Left lung (tissue), 14 donors: ENCODE measurements at places on chromosomes 13 and 19. TPM values are rescaled to one million over a fixed set of nuclear protein-coding genes. Genes with fewer than 3 reads are reported as not detected.

DNA sequence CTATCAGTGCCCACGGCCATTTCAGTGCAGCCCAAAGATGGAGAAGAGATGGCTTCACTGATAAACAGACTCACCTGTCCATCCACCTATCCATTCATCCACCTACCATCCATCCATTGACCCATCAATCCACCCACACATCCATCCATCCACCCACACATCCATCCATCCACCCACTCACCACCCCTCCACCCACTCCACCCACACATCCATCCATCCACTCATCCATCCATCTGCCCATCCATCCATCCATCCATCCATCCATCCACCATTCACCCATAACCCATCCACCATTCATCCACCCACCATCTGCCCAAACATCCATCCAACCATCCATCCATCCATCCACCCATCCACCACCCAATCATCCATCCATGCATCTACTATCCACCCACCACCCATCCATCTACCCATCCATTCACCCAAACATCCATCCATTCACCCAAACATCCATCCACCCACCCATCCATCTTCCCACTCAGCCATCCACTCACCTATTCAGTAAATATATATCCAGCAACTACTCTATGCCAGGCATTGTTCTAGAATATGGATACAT lies 31.6 kb upstream of the ZNRF4 start:
- DNase-seq: no peak

Gene KLF1
- 0.60 TPM for polyA plus RNA-seq

DNA sequence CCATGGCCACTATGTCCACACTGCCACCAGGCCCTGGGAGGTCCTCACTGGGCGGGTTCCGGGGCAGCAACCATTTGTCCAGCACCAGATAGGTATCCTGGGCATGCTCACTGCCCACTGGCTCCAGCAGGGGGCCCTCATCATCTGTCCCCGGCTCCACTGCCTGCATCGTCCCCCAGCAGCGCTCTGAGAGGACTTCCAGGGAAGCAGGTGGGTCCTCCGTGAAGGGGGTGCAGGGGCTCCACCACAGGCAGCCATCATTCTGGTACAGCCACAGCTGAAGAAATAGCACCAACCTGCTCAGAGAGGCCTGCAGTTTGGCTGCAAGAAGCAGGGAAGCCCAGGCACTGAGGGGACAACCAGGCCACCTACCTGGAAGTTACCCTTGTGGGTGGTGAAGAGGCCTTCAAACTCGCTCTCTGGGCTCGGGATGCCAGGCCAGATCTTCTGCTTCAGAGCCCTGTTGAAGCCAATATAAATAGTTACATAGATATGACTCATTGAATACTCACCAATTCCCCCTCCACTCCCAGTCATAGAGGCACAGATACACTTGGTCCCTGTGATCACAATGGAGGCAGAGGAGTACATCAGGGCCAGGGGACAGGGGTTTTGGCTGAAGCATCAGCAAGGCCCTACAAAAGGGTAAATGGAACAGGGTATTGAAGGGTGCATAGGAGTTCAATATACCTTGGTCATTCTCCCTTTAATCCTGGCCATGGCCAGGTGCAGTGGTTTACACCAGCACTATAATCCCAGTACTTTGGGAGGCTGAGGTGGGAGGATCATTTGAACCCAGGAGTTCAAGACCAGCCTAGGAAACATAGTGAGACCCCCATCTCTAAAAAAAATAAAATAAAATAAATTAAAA lies 4.1 kb downstream of the SWSAP1 start:
- DNase-seq: no peak

Gene SHC2
- polyA plus RNA-seq: 17.6 TPM

- no peak for DNase-seq
Measured at GRCh38 chr19:16554776-16555175, 12.5 kb upstream of the CHERP start.

GRCh38 chr19:40598121-40598917 lies 2.9 kb upstream of the LTBP4 start:
- peak; percentile 85 for DNase-seq

GRCh38 chr13:38954844-38955243 lies 35.8 kb downstream of the STOML3 start:
- DNase-seq: no peak

DNA sequence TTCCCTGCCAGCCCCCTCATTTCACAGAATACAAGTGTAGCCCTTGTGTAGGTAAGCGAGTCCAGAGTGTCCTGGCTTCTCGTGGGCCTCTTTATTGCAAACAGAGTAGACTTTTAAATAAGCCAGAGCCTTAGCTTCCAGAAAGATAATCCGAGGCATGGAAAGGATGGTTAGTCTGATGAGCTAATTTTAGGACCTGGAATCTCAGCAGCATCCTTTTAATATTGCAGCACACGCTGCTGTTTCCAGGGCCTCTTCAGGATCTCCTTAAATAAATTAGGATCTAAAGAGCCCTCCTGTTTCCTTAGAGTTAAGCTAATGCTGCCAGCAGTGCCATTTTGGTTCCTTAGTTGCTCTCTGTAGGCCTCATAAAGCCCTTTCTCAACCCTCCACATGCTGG lies 99.2 kb downstream of the RFC3 start:
- no peak for DNase-seq

DNA sequence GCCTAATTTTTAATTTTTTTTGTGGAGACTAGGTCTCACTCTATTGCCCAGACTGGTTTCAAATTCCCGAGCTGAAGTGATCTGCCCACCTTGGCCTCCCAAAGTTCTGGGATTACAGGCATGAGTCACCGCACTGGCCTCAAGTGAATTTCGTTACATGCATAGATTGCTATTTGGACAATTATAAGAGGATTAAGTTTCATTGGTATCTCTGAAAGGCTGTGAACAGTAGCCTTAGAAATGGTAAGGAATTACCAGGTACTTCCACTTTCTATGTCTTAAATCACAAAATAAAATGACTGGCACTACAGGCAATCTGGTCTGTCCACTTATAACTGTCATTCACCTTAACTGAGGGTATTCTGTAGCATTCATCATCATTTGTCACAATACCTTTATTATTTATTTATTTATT lies 2.9 kb upstream of the CCDC9 start:
- DNase-seq: no peak

Gene APOC1
- polyA plus RNA-seq: 14.0 TPM

Gene SHANK1
- polyA plus RNA-seq: 4.3 TPM

DNA sequence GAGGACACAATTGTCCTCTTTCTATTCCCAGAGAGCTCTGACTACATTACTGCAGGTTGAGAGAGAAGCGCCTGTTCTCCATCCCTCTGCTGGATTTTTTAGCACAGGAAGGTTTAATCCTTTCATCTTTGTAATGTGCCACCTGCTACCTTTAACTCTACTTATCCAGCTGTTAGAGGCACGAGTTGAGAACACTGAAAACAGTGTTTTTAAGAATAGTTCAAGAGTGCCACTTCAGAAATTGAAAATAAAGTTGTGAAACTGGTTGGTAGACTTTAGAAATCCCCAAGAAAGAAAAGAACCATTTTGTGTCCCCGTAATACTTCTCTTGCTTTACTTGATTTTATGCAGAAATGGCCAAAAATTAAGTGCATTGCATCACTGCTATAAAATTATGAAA lies 20.6 kb downstream of the FREM2 start:
- no peak for DNase-seq

- no peak for DNase-seq
Measured at GRCh38 chr13:43676320-43676719, 110.5 kb downstream of the ENOX1 start.

DNA sequence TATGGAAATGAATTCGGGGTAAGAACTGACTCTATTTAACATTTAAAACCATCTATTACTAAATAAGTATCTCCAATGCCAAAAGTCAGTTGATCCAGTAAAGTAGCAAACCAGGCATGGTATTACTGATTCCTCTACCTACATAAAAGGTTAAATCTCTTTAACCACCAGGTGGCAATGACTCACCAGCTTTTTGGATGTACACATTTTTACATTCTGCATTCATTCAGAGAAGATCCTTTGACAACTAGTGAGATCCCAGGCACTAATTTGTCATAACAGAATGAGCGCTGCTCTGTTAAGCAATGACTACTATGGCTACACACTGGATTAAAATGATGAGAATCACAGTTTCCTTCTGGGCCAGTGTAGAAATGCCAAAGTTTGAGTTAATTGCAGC lies 329.8 kb upstream of the GPC6 start:
- no peak for DNase-seq

DNA sequence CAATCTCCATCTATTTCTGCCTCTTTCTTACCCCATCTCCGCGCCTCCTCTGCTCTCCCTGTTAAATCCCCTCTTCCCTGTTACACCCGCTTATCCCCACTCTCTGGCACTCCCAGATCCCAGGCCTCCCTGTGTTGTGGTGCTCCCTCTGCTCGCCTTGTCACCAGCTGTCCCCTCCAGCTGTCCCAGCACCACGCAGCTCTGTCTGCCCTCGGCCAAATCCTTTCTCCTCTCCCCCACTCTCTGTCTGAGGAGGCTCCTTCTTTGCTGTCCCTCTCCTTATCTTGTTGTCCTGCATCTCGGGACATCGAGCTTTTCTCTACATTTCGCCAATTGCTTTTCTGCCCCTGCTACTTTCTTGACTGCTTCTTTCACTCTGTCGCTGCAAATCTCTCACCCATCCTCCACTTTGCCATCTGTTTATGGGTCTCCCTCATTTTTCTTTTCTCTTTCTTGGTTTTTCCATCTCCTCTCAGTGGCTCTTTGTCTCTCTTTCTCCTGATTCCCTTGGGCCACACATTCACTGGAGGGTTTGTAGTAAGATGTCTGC lies 941 bp downstream of the ZNF160 start:
- no peak for DNase-seq

Gene PCDH17
- 17.3 TPM for polyA plus RNA-seq

- DNase-seq: no peak
Measured at GRCh38 chr13:94168783-94169453, 310.6 kb downstream of the DCT start.

Gene CYP4F2
- polyA plus RNA-seq: not detected

- DNase-seq: no peak
Measured at GRCh38 chr13:35549481-35549880, 73.0 kb upstream of the MAB21L1 start.

DNA sequence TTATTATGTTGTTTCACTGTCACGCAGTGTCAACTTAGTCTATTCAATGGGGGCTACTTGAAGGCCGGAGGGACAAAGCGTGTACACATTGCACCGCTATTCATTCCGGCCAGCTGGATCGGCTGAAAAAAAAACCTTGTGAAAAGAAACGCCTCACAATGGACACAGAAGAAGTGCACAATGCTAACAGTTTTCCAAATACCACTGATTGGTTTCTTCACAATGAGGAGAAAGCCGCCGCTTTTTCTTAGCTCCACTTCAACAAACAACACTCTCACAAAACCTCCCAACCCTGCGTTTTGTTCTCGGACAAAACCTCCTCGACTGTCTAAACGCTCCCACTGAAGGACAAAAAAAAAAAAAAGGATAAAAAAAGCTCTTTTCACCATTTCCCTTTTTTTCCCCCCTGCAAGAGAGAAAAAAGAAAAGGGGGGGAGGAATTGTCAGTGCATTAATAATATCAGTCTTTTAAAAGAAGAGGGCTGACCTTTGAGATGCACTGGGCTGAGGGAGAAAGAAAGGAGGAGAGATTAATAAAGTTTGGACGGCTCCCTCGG lies 5.4 kb downstream of the SOX21 start:
- DNase-seq: no peak

- DNase-seq: no peak
Measured at GRCh38 chr13:22218797-22219196, 547.9 kb downstream of the FGF9 start.

DNA sequence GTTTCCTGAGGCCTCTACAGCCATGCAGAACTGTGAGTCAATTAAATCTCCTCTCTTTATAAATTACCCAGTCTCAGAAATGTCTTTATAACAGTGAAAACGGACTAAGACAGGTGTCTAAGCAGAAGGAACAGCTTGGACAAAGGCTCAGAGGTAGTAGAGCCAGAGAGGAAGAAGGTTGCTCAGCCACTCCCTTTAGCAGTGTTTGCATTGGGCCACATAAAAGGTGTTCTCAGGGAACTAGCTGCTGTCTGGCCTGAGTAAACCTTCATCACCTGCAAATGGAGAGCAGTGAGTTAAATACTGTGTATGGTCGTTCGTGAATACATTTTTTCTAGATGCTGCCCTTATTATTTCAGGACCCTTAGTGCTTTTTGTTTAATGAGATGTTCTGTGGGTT lies 383.4 kb downstream of the EFNB2 start:
- no peak for DNase-seq

DNA sequence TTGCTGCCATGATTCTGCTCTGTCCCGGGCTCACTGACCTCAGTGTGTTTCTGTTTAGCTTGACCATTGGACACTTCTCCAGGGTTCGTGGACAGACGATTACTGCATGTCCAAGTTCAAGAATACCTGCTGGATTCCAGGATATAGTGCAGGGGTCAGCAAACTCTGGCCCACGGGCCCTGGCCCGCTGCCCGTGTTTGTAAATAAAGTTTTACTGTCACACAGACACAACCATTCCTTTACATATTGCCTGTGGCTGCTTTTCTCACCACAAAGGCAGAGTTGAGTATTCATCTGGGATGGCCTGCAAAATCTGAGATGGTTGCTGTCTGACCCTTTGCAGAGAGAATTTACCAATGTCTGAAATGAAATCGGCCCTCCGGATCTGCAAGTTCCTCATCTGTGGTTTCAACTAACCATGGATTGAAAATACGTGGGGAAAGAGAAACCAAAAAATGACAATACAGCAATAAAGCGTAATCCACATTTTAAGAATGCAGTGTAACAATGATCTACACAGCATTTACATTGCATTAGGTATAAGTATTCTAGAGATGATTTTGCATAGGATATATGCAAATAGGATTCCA lies 25.9 kb upstream of the F2RL3 start:
- DNase-seq: peak; percentile 47

GRCh38 chr13:112983428-112984196 lies 14.6 kb downstream of the MCF2L start:
- no peak for DNase-seq

Gene CLEC11A
- 39.7 TPM for polyA plus RNA-seq

Gene AZU1
- 2.4 TPM for polyA plus RNA-seq

Gene C19orf53
- 79.9 TPM for polyA plus RNA-seq

- no peak for DNase-seq
Measured at GRCh38 chr13:112244495-112245177, 131.5 kb upstream of the SPACA7 start.

DNA sequence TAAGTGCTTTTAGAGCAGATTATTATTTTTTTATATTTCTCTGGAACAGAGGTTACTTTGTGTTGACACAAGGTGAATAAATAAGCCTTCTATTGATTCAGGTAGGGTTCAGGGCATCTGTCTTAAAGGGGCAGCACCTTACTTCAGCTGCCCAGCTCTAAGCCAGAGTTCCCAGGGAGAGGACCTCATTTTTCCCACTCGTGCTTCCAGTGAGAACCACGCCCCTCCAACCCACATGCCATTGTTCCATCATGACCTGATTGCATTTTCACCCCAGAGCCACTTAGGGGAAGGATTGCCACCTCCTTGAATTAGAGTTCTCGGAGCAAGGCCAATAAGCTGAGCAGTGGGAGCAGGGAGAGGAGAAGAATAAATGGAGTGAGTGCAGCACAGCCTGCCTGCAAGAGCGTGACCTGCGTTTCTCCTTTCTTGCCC lies 104.3 kb upstream of the FRY start:
- no peak for DNase-seq
